ENCODE measurements at places on chromosomes 6 and 20.
A peak's percentile ranks its signal among the peaks of the same experiment; 100 is the strongest.

DNA sequence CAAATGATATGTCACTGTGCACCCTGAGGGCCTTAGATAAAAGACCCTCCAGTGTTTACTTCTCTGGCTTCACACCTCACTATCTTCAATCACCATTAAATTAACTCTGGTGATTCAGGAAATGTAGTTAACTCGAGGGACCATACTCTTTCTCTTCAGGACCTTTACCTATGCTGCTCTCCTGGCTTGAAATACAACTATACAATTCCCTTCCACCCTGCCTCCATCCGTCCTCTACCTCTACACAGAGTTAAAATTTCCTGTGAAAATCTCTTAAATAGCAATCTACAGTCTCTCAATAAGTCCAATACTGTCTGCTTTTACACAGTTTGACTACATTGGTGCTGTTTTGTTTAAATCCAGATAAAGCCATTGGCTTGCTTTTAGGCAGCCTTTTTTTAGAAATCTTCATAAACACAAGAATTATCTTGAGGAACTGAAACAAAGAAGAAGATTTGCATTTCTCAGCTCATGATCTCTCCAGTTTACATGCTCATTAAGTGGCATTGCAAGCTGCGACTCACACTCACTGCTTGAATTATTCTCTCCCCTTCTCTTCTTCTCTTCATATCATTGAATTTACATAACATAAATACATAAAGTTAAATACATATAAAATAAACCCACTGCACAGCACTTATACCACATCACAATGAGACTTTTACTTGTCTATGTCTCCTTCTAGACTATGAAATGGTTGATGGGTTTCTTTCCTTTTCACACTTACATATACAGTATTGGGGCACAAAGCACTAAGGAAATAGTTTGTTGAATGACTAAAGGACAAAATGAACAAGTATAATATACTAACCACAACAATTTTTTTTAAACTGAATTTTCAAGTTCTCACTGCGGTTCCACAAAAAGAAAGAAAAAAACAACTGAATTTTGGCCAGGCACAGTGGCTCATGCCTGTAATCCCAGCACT lies 239.0 kb upstream of the KCNQ5 start:
- no peak for DNase-seq

- DNase-seq = no peak
Measured at GRCh38 chr20:14142171-14142570, 146.9 kb downstream of the MACROD2 start.

DNA sequence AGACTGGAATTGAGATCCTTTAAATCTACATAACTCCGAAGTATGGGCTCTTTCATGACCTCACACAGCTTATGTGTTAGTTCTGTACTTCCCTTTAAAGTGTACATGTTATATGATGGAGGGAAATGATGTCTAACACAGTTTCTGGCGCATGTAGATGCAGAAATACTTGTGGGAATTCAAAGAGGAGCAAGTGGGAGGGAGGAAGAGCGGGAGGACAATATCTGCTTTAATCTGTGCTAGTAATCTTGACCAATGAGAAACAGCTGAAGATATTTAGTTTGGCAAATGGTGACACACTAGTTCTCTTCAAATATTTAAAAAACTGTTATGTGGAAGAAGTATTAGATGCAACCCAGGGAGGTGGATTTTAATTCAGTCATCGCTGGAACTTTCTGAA lies 62.9 kb upstream of the PLEKHG1 start:
- DNase-seq = no peak

- DNase-seq = no peak
Measured at GRCh38 chr6:111530667-111531066, 47.6 kb upstream of the REV3L start.

- no peak for DNase-seq
Measured at GRCh38 chr6:24927985-24928745, 7.6 kb downstream of the RIPOR2 start.

DNA sequence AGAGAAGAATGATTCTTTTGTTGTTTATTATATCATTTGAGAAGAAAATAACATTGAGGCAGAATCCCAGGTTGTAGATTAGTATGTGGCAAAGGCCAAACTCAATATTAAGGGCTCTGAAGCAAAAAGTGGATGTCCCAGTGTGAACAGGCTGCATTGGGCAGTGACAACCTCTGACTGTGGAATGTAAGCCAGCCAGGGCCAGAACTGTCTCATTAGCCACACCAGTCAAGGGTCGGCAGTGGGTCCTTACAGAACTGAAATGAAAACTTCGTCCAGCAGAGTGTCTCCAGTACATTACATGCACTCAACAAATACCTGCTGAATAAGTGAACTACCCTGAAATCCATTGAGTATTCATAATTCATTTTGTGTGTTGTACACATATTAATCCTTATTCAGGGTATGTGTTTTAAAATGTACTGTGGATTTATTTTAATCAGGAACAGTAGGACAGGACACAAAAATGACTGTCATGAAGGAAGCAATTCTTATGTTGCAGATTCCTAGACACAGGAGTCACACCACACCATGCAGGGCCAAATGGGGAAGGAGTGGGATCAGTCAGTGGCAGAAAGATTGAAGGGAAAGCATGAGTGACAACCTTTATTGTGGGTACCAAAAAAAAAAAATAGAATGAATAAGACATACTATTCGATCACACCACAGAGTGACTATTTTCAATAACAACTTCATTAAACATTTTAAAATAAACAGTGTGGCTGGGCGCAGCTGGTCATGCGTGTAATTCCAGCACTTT lies 64.9 kb upstream of the UTRN start:
- DNase-seq = no peak

DNA sequence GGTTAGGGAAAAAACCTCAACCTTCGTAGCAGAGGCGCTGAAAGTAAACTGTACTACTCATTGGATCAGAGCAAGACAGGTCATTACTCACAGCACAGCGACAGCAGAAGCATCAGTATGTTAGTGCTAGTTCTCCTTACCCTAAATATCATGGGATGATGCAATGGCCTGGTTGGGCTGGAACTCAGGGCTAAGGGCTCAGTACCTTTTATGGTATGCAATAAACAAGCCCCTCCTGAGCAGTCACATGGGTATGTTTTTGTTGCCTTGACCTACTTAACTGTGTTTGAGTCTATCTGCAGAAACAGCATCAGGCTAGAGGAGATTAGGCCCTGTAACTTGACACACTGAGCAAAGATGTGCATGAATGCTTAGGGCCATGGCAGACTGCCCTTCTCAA lies 369.4 kb upstream of the IMPG1 start:
- DNase-seq = no peak

DNA sequence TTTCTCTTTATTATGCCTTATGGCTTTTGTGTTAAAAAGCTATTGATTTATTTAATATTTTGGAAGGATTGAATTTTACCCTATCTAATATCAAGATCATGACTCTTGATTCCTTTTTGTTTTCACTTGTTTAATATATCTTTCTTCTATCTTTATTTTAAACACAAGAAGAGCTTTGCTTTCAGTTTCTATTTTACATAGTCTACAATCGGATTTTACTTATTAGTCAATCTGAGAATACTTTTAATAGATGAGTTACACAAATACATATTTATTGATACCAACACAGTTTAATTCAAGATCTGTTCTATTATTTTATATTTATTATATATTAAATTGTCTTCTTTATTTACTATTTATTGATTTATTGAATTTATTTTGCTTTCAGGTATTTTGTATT lies 218.8 kb downstream of the ESR1 start:
- DNase-seq = no peak

- DNase-seq = no peak
Measured at GRCh38 chr6:24902782-24903181, 33.0 kb downstream of the RIPOR2 start.

DNA sequence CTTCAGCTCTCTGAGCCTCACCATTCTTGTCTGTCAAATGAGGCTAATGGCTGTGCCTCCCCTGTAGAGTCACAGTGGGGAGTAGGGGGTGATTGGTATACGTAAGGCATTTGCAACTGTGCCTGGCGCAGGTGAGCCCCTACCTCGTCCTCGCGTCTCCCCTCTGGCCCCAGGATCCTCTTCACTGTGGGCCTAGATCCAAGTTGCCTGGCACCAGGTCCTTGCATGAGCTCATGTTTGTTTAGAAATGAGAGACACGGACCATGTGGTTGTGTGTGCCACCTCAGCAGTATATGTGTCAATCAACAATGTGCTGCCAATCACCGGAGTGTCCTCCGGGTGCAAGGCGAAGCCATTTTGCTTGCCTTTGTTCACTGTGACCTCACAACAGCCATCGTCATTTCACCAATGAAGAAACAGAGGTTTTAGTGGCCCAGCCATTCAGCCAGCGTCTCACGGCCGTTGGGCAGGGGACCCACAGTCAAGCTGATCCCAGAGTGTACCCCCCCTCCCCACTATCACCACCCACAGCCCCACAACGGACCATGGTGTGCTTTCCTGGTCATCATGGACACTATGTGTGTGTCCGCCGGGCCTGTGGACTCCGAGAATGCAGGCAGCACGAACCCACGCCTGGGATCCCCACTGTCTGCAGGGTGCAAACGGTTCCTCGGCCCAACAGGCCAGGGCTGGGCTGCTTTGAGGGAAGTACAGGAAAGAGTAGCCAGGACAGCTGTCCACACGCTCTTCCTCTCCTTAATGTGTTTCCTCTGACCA lies 35.9 kb upstream of the STX16 start:
- no peak for DNase-seq

- DNase-seq = no peak
Measured at GRCh38 chr20:23203310-23203709, 117.2 kb upstream of the CD93 start.

- DNase-seq = no peak
Measured at GRCh38 chr6:124986164-124986563, 23.9 kb downstream of the RNF217 start.

DNA sequence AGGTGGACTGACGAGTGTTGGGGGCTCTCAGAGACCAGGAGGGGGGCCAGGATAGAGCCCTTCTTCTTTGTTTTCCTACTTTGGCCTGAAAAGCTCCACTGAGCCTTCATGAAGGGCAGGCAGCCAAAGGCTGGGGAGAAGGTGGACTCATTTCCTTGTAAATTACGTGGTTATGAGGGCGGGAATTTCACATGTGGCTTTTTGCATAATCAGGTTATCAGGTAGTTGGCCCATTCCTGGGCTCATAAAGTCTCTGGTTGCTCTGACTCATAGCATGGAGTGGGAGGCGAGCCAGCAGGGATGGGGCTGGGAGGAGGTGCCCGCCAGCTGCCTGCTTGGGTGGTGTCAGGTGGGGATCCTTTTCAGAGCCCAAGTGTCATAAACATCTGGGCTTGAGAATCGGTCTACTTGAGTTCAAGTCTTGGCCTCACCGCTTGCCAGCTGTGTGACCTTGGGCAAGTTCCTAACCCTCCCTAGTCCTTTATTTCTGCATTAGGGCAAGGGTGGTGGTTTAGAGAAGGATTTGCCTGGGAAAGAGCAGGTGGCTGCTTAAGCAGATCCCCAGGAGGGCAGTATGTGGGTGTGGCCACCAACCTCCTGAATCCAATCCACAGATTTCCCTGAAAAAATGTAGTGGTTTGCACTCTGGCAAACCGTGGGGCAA lies 26.5 kb upstream of the RNF24 start:
- no peak for DNase-seq

- DNase-seq = no peak
Measured at GRCh38 chr6:35694462-35694861, 5.7 kb upstream of the FKBP5 start.

DNA sequence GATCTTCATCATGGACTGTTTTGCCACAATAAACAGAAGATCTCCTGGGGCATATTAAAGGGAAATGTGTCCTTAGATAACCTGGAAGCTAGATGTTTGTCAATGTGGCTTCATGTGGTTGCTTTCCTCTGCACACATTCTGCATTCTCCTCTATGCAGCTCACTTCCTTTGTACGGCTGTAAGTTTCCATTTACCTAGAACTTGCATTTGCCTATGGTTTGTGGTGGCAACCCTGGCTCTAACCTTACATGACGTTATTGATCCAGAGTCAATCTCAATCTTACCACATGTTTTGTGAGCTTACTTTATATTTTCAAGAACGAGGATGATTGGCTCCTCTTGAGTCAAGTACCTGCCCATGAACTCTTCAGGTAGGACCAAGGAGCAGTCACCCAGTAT lies 863.1 kb downstream of the MAFB start:
- DNase-seq = no peak

- DNase-seq = no peak
Measured at GRCh38 chr6:45427726-45428125, 50.0 kb upstream of the SUPT3H start.

DNA sequence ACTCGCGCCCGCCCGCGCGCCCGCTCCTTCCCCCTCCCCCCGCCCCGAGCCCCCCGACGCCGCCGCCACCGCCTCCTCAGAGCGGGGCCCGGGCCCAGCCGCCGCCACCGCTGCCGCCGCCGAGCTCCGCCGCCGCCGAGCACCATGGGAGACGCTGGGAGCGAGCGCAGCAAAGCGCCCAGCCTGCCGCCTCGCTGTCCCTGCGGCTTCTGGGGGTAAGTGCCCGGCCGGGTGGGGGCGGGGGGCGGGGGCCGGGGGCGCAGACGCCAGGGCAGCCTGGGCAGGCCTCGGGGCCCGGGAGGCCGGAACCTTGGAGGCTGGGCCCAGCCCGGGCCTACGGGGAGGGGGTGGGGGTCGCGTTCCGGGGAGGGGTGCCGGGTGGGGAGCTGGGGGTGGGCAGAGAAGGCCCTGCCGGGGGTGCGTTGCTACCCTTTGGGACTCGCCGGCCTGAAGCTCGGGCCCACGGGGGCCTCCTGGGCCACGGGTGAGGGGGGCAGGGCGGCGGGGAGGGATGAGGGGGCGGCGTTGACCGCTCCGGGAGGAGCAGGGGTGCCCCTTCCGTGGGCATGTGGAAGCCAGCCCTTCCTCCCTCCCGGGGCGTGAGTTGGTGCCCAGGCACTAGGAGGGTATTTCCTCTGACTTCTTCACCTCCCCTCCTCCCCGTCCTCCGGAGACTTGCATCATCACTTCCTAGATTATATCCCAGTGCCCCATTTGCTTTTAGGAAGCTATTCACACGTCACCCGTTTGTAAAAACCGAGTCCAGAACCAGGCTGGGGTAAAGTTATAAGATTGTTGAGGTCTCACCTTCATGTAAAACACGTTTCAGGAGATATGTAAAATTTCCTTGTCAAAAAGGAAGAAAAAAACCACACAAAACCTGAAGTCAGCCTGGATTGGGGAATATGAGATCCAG lies 533 bp downstream of the ZFAND3 start:
- peak; percentile 12 for DNase-seq

GRCh38 chr6:151699719-151700118 lies 107.8 kb upstream of the ESR1 start:
- DNase-seq = no peak

DNA sequence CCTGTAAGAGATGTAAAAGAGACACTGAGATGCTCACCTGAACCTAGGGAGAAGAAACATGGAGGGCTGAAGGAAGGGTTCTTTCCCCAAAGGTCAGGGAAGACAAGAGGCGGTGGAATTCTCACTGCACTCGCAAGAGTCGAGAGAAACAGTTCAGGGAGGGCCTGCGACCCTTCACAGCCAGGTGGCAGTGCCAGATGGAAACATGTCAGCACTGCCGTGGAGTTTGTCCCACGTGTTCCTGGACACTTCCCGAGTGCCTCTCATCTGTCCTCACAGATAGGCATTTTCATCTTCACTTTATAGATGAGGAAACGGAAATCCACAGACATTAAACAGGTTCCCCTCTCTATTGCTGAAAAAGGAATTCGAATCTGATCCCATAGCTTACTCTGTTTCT lies 70.4 kb upstream of the SYNJ2 start:
- DNase-seq = no peak

GRCh38 chr6:11672256-11672655 lies 106.3 kb downstream of the ADTRP start:
- no peak for DNase-seq

GRCh38 chr6:90701146-90701781 lies 114.4 kb upstream of the MAP3K7 start:
- no peak for DNase-seq

GRCh38 chr6:43391440-43392031 lies 22.1 kb upstream of the ZNF318 start:
- no peak for DNase-seq

Measured in stimulated activated CD4-positive, alpha-beta T cell treated with anti-CD3 and anti-CD28 coated beads, Interleukin-1b, Interleukin-23, amount 100 ng/mL, for 1 hour (primary cell).